ENCODE measurements at places on chromosomes 1 and 21.

- no peak for DNase-seq
These were observed 43.3 kb upstream of the RABGAP1L start for GRCh38 chr1:174116042-174116441.

GRCh38 chr1:195075973-195076372, 1532.3 kb downstream of the KCNT2 start:
- no peak for DNase-seq

DNA sequence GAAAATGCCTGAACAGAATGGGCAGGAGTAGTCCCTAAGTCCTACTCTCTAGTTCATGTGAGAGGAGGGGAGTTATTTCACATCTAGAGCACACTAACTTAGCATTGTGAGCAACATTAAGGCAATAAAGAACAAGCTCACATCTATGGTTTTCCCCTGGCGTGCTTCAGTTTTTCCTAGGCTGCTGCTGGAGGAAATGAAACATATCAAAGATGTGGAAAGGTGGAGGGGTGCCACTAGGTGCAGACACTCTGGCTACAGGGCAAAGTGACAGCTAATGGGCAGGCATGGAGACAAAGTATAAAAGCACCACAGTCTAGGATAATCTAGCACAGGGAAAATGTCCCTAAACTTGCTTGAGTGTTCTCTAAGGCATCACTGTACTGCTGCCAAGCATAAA, 82.2 kb downstream of the TPR start:
- DNase-seq: no peak

DNA sequence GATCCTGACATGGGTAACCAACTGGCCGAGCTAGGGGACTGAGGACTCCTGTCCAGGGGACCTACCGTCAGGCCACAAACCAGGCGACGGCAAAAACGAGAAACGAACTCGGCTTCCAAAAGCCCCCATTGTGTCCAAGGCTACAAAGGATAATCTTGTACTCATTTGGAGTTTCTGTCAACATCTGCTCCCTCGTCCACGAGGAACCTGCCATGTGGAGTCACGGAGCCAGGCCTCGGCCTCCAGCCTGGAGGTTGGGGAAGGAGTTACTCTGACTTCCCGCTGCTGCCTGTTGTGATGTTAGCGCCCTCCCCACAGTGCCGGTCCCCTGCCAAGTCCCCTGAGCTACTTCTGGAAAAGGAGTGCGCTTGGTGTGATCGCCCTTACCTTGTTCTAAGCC, 7.3 kb downstream of the KRTAP10-1 start:
- no peak for DNase-seq

DNA sequence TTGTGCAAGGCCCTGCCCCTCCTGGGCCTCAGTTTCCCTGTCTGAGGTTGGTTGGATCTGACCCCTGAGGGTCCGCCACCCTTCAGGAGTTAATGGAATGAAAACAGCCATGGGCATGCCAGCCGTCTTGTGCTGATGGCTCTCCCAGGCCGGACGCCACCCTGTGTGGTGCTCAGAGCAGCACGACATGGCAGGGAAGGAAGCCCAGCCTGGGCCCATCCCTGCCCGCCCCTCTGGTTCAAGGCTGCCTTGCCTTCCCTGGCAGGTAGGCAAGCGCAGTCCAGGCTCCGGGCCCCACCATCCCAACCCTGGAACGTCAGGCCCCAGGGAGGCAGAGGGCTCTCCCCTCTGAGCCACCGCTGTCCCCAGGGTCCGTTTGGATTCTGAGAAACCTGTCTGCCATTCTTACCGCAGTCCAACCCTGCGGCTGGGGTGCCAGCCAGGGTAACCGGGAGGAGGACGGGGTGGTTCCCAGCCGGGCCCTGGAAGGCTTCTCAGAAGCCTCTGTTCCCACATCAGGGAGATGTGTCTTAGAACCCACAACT, 108.5 kb upstream of the IFFO2 start:
- no peak for DNase-seq

GRCh38 chr21:26710155-26710554, 135.1 kb downstream of the ADAMTS1 start:
- DNase-seq: no peak

DNA sequence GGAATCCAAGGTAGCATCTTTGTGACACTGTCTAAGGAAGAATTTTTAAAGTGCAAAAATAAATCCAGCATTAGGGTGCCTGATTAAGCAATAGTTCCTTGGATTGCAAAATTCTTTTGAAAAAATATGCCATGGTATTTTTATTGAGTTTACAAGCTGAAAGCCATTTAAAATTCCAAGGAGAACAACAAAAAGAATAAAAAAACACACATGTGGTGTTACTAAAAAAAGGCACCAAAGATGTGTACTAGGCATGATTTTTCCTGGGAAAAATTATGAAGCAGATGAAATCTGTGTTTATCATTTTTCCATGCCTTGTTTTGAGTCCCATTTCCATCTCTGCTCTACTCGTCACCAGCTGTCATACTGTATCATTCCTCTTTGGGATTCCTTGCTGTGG, 157.0 kb upstream of the ZNHIT6 start:
- DNase-seq: no peak

- DNase-seq: no peak
These were observed 172.6 kb upstream of the ADAMTS5 start for GRCh38 chr21:27139526-27139925.

DNA sequence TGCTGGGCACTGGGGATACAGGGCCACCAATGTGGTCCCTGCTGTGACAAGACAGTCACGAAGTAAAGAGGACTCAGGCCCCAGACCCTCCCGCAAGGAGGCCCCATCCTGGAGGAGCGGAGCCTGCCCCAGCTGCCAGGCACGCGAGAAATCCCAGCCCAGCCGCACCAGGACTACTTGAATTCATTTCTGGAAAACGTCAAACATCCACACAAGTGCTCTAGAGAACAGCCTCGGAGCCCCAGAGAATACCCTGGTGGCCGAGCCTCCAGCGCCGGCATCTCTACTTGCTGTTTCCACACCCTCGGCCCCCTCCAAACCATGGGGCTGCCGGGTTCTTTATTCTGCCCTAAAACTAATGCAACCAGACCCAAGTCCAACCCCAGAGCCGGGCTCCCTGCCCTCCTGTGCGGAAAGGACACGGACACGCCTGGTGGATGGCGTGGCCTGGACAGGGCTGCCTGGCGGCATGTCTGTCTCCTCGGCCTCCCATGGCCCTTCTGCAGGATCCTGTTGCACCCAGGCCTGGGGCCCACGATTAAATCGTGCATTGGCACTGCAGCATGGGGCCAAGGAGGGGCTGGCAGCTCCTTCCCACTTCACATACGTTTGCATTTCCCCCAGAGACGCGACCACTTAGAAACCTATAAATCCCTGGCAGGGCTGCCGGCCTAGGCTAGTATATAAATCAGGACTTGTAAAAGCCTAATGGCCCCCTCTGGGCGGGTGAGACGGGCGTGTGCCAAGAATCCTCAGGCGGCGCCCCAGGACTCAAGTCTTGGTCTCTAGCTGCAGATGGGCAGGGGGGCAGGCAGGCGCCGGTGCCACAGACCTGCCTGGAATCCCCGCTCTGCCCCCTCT, 41.2 kb downstream of the DMRTB1 start:
- no peak for DNase-seq

DNA sequence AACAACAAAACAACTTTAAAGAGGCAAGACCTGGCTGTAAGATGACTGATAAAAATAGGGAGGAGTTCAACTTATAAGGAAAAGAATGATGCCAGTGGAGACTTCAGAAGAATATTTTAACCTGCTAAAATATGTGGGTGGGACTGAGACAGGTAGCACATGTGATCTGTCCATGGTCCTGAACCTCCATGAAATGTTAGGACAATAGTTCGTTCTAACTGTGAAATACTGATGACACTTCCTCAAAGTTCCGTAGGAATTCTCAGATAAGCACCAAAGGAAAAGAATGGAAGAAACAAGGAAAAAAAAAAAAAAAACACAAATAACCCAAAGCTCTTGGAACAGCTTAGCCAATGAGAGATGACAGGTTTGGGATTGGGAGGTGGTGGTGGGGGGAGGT, 44.7 kb downstream of the CDC42BPA start:
- DNase-seq: no peak

- DNase-seq: peak; percentile 68
These were observed 180.8 kb downstream of the RPS6KC1 start for GRCh38 chr1:213231795-213232231.

- DNase-seq: no peak
These were observed 4.6 kb downstream of the OBSCN start for GRCh38 chr1:228212415-228212965.

- DNase-seq: peak; percentile 43
These were observed 31.4 kb downstream of the VASH2 start for GRCh38 chr1:212981571-212982328.

GRCh38 chr1:151593730-151594129, 18.1 kb upstream of the SNX27 start:
- DNase-seq: peak; percentile 60

DNA sequence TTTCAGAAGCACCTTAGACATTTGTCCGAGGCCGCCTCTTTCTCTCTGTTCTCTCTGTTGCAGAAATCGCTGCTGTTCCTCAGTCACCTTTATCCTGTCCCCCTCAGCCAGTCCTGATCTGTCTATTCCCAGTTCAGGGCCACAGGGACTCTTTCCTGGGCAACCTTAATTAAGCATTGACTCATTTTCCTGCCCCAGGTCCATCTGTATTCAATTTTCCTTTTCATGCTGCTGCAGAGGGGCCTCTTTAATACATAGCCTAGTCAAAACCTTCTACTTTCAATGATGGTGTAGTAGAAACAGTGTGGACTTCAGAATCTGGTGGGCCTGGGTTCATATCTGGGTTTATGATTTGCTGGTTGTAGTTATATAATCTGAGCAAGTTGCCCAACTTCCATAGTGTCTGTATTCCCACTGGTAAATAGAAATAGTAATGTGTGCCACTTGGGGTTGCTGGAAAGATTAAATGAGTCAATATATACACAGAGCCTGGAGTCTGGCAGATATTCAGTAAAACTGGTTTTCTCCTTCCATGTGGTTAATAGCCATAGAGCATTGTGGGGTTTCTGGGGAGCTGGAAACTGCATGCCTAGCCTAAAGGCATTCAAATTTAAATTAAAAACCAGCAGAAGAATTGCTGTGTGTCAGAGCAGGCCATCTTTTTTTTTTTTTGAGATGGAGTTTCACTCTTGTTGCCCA, 4.5 kb downstream of the TRAF5 start:
- DNase-seq: no peak

DNA sequence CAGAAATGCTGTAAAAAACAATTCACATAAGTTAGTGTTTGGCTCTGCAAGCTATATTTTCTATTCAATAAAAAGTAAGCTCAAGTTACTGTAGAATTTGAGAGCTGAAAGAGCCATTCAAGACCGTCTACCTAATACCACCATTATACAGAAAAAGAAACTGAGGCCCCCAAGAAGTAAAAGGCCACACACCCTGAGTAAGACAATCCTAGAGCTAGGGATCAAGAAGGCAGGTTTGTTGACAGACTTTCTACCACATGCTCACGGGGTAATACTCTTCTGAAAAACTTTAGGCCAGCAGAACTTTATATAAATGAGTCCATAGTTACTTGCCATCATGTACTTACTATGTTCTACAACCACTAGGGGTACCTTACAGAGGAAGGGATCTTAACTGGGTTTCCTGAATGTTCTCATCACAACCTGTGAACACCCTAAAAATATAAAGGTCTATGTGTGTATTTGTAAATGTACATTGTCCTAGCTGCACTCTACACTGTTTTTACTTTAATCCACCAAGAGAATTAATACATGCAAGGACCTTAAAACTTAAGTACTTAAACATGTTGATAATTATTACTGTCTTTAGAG, 2.7 kb downstream of the PSMG1 start:
- DNase-seq: no peak

- DNase-seq: no peak
These were observed 201.1 kb downstream of the PRDM2 start for GRCh38 chr1:13901039-13901438.

GRCh38 chr1:160624464-160624863, 22.4 kb downstream of the SLAMF1 start:
- no peak for DNase-seq

DNA sequence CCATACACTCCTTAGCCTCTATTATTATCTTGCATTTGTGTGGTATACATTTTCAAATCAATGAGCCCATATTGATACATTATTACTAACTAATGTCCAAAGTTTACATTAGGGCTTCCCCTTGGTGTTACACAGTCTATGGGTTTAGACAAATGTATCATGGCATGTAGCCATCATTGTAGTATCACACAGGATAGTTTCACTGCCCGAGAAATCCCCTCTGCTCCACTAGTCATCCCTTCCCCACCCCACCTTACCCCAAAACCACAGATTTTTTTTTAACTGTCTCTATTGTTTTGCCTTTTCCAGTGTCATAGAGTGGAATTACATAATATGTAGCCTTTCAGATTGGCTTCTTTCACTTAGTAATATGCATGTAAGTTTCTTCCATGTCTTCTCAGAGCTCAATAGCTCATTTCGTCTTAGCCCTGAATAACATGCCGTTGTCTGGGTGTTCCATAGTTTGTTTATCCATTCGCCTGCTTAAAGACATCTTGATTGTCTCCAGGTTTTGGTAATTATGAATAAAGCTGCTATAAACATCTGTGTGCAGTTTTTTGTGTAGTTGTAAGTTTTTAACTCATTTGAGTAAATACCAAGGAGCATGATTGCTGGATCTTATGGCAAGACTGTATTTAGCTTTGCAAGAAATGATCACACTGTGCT, 86.4 kb upstream of the LYST start:
- DNase-seq: no peak

DNA sequence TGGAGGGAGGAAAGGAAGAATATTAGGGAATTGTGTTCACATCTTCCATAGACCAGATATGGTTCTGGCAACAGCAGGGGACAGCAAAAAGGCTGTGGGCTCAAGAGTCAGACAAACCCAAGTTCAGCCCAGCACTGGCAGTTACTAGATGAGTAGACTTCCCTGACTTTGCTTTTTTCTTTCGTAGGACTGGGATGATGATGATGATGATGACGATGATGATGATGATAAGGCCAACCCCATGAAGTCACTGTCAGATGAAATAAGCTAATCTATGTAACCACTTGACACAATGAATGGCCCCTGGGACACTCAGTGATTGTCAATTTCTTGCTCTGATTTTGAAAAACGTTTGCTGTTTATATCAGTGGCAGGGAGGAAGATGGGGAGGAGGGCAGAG, 109.6 kb downstream of the TNR start:
- no peak for DNase-seq

- DNase-seq: peak; percentile 83
These were observed 176.5 kb downstream of the TGFB2 start for GRCh38 chr1:218521414-218522169.

- DNase-seq: no peak
These were observed 27.0 kb upstream of the NID1 start for GRCh38 chr1:236091933-236092318.

DNA sequence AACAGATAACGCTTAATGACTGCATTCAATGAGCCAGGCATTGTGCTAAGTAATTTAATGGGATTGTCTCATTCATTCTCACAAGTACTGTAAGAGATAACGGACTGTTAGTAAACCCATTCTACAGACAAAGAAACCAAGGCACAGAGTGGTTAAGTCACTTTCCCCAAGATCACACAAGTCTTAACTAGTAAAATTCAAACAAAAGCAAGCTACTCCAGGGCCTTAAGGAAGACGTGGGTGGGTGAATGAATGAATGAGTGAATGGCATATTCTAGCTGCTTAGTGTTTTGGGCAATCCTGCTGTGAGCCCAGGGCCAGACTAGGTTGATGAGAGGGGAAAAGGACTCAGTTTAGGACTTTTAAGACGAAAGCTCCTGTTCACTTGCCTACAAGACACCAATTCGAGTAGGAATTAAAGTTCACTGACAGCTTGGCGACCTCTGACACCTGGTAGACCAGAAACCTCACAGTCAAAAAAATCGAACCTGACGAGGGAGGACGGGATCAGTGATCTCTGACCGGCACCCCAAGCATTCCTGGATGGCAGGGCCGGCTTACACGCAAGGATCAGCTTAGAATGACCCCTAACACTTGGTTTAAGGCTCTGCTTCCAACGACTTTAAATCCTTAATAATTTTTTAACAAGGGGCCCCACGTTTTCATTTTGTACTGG, 557 bp downstream of the EMC1 start:
- no peak for DNase-seq

Data from H1 (cell line).